ENCODE measurements at places on chromosomes 3 and 15.

DNA sequence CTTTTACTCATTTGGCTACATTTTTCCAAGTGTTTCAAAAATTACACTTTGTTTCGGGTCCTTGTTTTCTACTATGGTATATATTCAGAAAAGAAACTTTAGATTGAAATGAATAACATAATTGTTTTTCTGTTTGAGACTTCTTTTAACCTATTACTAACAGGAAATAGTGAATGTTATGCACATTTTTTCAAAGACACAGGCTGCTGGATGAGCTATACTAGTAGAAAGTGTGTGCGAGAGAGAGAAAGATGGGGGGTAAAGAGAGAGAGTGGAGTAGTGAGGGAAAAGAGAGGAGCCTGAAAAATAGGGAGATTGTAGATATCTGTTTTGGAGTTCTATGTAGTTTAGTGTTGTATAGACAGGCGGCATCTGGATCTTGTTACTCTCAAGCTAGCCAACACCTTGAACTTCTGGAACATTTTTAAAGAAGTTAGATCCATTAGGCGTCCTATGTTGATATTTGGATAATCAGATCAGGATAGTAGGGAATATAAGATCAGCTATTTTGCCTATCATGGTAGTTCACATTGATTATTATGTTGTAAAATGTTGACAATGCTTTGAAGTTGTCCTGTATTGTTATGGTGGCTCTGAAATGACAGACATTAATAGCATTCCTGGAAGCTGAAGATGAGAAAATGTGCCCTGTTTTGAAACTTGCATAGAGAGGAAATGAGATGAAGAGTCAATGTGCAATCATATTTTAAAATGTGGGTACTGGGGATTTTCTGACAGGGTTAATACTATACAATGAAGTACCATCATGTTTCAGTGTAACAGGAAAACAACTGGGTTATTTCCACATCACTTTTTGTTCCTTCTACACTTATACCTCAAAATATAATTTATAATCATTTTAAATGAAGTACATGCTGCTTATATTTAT lies 2.6 kb downstream of the RBMS3 start:
- DNase-seq: no peak

DNA sequence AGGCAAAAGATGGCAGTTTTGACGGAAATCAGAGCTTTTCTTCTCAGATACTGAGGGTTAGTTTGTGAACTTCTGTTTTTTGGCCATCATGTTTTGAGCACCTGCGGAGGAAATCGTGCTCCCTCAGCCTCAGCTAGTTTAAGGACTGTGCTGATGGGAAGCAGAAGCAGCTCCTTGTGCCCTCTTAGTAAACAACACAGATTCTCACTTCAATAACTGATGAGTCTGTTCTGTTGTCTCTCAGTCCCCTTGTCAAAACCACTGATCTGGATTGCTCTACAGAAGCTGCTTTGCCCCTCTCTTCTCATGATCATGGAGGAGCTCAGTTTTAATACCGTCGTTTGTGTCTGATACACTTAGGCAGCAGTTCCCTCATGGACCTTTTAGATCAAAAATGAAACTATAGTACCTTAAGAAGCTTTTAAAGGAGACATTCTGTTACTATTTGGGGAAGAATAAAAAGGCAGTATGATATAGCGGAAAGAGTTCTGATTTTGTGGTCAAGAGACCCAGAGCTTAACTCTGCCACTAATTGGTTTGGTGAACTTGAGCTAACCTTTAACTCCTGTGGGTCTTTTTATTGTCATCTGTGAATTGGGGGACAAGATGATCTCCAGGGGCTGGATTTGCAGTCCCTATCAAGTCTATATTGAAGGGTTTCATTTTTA lies 152.6 kb downstream of the BBX start:
- no peak for DNase-seq

DNA sequence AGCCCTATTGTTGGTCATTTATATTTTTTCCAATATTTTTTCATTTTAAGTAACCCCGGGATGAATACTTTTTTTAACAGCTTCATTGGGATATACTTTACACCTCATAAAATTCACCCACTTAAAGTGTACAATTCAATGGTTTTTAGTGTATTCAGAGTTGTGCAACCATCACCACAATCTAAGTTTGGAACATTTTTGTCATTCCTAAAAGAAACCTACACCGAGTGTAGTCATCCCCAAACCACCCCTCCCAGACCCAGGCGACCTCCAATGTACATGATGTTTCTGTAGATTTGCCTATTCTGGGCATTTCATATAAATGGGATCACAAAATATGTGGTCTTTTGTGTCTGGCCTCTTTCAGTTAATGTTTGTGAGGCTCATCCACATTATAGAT lies 118.3 kb upstream of the FRMD4B start:
- DNase-seq: no peak

DNA sequence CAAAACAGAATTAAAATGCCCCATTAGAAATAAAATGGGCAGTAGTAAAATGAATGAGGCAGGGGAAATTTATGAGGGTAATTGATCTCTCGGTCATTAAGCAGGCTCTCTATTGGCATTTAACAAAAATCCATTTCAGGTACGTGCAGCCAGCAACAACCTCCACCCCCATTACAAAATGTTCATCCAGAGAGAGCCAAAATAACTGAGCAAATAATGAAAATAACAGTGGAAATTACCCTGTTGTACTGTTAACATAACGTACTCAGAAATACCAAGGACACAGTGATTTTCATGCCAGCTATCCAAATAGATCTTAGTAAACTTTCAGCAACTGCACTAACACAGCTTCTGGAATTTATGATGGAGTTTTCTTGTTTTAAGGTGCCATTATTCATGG lies 127.7 kb downstream of the IL1RAP start:
- DNase-seq: no peak

- DNase-seq: no peak
Observed at GRCh38 chr3:66938338-66938963, 59.7 kb upstream of the KBTBD8 start.

DNA sequence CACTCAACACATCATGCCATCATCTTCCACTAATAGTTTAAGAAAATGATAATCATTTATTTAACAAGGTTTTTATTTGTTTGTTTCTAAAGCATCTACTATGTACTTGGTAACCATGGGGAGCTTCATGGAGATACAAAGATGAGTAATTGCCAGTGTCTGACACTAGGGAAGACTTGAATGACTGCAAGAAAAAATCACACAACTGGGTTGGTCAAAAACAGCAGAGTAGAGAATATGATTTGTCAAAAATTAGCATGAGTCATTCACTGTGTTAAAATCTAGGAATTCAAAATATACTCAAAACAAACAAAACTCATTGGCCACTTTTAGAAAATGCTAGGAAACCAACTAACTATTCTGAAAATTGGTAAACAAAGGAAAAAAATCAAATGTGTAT lies 6.3 kb downstream of the BNC1 start:
- no peak for DNase-seq

DNA sequence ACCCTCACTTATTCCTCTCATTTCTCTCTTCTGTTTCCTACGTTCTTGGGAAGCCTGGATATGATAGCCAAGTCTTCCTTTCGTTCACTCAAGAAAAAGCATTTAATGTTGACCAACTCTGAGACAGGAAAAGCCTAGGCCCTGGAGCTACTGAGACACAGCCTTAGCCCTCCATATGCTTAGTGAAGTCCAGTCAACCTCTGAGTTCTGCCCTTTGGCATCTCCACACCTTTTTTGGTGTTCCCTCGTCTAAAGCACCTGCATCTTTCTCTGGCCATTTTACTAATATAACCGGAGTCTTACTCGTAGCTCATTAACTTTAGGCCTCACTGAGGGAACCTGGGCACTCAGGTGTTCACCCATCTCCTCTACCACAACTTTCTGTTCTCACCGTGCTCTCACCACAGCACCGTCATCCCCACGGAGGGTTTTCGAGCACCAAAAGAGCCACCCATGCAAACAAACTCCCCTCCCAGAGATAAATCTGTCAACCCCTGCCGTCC lies 632 bp downstream of the MTHFS start:
- DNase-seq: no peak

DNA sequence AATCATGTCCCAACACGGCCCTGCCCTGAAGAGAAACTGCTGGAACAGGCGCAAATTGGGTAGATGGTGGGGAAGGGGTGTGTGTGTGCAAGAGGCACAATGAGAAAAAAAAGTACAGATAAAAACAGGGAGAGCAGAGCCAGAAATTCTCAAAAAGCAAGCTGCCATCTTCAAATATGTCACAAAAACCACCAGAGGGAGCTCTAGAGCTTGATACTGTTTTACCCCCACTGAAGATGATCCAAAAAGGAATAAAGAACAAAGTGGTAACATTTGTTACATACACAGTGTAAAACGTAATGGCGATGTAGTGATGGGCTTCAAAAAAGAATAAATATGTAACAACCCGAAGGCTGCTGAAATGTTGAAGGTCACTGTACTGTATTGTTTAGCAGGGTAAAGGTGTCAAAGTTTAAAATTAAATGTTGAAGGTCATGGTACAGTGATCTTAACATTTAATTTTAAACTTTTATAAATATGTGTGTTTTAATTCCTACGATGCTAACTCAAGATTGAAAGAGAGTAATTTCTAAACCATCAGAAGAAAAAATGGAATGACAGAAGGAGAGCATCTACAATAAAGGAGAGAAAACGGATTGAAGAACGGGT lies 6.0 kb downstream of the SNRPA1 start:
- DNase-seq: no peak

GRCh38 chr3:186417791-186418190 lies 55.8 kb upstream of the DGKG start:
- no peak for DNase-seq

DNA sequence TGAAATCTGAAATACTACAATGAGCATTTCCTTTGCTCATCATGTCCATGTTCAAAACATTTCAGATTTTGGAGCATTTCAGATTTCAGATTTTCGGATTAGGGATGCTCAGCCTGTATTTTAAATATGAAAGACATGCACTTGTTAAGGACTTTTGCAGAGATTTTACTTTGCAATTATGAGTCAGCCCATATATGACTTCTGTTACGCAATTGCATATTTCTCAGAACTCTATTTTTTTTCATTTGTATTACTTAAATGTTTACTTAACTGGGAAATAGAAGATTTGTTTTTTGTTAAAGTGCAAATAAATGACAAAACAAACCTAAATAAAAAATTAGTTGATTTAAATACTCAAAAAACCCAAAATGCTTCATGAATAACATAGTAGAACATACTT lies 376.2 kb downstream of the ZBTB20 start:
- no peak for DNase-seq

DNA sequence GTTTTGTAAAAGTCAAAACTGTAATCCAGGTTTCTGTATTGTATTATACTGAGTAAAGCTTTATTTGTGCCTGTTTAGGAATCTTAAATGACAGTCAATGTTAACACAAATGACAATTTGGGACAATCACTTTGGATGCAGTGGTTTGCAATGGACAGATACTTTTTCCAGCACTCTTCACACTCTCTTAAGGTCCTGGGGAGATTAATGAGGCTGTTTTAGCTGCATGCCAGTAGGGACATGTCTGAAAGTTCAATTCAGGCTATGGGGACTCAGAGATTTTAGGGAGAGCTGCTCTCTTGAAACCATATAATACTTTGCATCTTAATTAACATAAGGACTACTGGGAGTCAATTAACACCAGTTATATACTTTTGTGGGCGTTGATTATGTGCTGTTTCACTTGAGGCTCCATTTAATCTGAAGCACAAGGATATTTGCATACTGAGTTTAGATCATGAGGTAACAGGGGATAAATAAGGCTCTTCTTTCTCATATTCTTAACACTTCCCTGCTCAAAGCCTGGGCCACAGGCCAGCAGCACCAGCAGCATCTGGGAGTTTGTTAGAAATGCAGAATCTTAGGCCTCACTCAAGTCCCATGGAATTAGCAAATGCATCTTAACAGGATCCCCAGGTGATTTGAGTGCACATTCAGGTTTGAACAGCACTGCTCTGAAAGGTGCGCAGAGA lies 972.8 kb downstream of the PLOD2 start:
- DNase-seq: no peak

- no peak for DNase-seq
Observed at GRCh38 chr3:168714609-168715240, 619.0 kb upstream of the GOLIM4 start.

All from T-helper 17 cell (primary cell).